KBM-7 (cell line): ENCODE measurements at places on chromosomes 12 and 14.

- peak; percentile 8 for DNase-seq
Measured at GRCh38 chr12:50425589-50426258, 25.0 kb downstream of the LARP4 start.

- DNase-seq, result no peak
Measured at GRCh38 chr12:75990189-75990912, 41.2 kb downstream of the PHLDA1 start.

DNA sequence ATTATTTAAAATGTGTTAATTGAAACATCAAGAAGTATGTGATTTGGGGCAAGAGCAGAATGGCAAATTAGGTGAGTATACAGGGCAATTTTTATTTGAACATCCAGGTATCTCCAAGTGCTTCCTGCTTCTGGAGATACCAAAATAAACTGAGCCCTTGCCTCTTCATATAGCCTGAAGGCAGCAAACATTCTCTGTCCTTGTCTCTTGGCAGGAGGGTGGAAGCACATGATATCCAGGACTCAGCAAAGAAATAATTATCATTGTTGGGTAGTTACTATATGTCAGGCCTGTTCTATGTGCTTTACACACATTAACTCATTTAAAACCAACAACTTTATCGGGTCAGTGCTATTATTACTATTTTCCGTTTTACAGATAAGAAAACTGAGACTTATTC, 12.5 kb downstream of the LIN7A start:
- DNase-seq, result no peak

- no peak for DNase-seq
Measured at GRCh38 chr12:50242751-50243191, 40.5 kb downstream of the LIMA1 start.

GRCh38 chr14:41362139-41362538, 244.5 kb upstream of the LRFN5 start:
- no peak for DNase-seq

- no peak for DNase-seq
Measured at GRCh38 chr14:20400965-20401593, 12.2 kb downstream of the TEP1 start.

GRCh38 chr12:122421821-122422729, at the start of gene CLIP1:
CLIP1 (minus strand) TSS chr12:122422669; CDS start chr12:122380452, 42,217 bp downstream.
- peak; percentile 65 for DNase-seq

DNA sequence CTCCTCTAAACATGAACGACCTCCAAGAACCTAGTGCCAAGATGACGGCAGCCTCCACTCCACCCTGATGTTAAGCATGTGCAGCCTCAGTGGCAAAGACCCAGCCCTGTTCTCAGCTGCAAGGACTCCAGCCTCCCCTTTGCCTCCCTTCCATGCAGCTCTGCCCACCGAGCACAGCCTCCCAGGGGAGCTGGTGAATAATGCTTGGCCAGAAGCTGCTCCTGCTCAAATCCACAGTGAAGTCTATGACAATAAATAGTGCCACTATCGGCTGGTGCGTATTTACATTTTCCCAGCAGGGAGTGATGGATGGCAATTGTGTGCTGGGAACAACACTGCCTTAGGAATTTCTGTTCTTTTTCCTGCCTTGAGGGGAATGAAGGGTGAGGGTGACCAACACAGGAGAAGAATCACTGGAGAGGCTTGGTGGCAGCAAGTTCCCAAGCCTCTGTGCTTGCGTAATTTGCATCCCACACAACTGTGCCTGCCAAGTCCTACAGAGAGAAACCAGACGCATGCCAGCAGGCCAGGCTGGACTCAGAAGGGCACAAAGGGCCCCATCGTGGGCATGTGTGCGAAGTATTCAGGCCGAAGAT, 29.9 kb upstream of the TC2N start:
- DNase-seq, result no peak

DNA sequence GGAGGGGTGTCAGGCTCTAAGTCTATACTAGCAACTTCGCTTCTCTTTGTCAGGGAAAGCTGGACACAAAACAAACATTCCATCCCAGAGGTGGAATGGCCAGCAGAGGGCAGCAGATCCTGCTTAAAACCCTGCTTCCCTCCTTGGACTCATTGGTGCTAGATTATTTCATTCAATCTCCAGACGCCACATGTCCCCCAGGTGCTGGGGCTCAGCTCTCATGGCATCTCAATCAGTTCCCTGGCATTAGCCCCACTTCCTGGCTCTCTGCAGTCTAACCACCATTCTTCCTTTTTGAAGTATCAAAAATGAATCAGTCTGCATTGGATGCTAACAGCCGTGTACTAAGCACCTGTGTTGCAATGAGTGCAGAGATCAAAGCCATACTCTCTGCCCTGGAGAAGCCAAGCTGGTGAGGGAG, 8.1 kb upstream of the PPP1R1A start:
- DNase-seq, result peak; percentile 80

GRCh38 chr14:22071006-22071405, 397.4 kb upstream of the OR4E1 start:
- peak; percentile 56 for DNase-seq

- DNase-seq, result peak; percentile 53
Measured at GRCh38 chr12:102120886-102121285, 903 bp downstream of the PARPBP start.

DNA sequence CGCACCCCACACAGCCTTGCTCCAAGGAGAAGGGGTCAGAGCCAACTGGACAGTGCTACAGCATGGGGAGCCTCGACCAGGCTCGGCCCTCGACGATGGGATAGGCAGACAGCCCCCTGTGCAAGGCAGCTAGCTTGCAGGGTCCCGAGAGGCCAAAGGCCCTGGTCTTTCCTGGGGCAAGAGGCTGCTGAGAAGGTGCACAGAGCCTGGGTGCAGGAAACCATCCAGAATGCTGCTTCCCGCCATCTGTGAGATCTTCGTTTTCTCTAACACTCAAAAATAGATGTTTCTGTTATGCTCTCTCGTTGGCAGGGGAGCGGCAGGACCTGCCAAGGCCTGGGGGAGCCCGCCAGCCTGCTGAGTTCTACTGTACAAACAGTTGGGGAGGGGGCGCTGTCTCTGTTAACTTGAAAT, 168.0 kb upstream of the RTL1 start:
- no peak for DNase-seq

DNA sequence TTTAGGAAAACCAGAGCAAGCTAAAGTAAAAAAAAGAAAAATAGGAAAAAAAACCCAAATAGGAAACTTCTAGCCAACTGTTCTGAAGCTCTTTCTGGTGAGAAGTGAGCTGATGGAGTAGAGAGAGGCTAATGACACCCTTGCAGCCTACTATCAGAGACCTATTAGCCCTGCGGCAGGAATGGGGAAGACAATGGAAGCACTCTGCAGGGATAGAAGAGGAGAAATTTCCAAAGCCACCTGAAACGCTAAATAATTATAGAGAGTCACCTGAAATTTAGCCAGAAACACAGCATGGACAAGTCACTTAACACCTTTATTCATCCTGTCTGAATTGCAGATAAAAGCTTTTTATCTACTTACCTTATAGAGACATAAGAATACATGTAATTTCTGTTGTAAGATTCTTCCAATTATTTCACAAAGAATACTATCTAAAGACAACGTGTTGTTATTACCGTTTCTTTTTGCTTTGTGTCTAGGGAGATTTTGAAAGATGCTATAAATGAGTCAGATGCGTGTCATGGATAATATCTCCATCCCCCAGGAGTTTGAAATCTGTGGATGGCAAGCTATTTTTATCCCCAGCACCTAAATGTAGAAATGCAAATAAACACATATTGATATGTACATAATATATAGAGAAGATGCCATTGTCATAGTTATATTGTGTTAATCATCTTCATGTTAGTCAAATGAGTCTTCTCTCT, 138.6 kb downstream of the TPH2 start:
- DNase-seq, result no peak

GRCh38 chr12:107368586-107368985, 275.2 kb upstream of the CRY1 start:
- no peak for DNase-seq

- peak; percentile 65 for DNase-seq
Measured at GRCh38 chr12:53476769-53477209, 22.5 kb downstream of the MAP3K12 start.

- peak; percentile 30 for DNase-seq
Measured at GRCh38 chr12:121255433-121255832, 41.1 kb downstream of the CAMKK2 start.

DNA sequence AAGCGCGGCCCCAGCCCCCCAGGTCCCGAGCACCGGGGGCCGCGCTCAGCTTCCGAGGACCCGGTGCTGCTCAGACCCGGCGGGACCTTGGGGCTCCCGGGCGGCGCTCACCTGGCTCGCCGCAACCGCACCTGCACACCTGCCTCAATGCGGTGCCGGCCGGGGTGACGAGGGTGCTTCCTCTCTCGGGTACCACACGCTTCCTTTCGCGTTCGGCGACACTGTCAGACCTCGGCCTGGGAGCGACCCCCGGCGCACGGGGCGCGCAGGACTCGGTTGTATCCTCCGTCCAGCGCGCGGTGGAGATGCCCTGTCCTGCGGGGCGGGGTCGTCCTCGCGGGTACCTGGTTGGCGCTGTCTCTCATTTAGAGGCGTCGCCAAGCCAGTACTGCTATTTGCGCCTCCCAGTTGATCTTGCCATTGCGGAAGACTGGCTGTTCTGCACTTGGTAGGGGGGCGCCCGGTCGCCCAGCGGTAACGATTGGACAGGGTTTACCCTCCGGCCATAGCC, 718 bp downstream of the PACS2 start:
- no peak for DNase-seq

GRCh38 chr12:44874981-44875416, 1.1 kb downstream of the NELL2 start:
- no peak for DNase-seq

DNA sequence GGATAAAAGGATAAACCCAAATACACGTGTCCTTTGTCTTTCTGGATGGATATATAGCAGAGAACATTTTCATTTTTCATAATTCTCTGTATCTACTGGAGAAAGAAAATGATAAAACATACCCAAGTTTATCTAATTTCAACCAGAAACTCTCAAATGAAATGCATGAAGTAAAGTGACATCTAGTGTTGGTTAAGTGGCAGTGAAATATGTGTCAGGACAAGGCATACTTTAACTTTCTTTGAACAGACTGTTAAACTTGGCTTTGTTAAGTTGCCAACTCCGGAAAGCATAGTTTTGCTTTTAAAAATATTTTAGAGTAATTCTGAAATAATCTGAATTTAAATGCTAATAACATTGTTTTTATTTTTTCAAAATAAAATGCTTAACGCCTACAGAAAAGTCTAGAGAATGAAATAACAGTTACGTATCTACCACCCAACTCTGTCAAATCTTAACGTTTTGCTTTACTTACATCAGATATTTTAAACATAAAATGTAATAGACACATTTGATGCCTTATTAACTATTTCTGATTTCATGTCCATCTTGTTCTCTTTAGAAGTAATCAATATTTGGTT, 25.2 kb upstream of the NTN4 start:
- DNase-seq, result peak; percentile 19

GRCh38 chr14:73237219-73237785, at the start of gene PAPLN:
PAPLN (plus strand) TSS chr14:73237506; CDS start chr14:73239779, 2,273 bp downstream.
- peak; percentile 34 for DNase-seq

- no peak for DNase-seq
Measured at GRCh38 chr14:34164162-34164864, 213.4 kb upstream of the EGLN3 start.

- no peak for DNase-seq
Measured at GRCh38 chr12:2373307-2373706, 320.5 kb downstream of the CACNA1C start.

- no peak for DNase-seq
Measured at GRCh38 chr12:89685363-89685972, 23.2 kb downstream of the ATP2B1 start.

- no peak for DNase-seq
Measured at GRCh38 chr12:81083906-81084513, 6.1 kb downstream of the ACSS3 start.

DNA sequence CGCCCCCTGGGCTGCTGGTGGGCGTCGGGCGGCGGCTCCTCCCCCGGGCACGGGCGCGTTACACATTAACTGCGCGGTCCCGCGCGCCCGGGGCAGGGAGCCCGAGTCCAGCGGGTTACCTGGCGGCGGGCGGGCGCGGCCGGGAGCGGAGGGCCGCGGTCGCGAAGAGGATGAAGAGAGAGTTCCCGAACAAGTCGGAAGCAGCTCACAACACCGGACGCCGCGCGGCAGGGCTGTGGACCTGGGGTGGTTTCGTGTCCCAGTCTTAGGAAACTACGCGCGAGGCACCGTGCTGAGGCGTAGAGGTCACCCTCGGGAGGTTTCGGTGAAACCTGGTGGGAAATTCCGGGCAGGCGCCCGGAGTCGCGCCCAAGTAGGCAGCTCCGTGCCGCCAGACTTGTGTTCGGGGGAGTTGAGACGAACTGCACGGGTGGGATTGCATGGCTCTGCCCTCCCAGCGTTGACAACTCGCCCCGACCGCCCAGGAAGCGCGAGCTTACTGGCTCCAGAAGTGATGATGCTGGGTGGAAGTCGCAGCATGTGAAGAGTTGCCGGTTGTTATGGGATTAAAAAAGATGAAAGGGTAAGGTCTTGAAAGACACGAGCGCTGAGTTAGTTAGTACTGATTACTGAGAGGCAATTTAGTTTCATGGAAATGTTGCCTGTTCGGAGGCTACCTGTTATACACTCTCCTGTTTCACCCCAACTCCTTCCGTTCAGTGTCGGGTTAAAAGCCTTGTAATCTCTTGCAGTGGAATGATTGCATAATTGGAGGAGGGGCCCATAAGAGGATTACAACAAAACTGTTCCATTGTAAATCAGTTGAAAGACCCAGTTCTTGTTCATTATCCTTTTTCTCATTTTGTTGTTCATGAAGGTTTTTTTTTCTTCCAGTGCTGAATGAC, 879 bp downstream of the RAB3IP start:
- peak; percentile 74 for DNase-seq

- no peak for DNase-seq
Measured at GRCh38 chr12:124536641-124537040, 30.8 kb downstream of the NCOR2 start.

DNA sequence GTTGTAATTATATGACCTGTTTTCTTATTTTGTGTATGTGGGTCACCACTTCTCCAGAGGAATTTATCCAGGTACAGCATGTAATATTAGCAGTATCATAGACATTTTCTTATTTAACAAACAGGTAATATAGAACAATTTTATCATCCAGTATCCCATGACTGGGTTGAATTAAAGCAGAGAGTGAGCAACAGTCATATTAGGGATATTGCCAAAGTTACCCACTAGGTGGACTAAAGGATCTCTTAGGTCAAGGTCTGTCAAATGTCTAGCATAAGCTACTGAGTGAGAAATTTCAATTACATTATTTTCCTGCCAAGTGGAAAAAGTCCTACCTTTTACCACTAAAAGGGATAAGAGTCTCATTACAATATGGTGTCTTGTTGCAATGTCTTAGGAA, 62.1 kb upstream of the TRIM9 start:
- peak; percentile 21 for DNase-seq

- DNase-seq, result peak; percentile 33
Measured at GRCh38 chr12:99619389-99620158, 28.0 kb upstream of the GARIN6 start.
